ENCODE measurements at places on chromosomes 12 and 14.

DNA sequence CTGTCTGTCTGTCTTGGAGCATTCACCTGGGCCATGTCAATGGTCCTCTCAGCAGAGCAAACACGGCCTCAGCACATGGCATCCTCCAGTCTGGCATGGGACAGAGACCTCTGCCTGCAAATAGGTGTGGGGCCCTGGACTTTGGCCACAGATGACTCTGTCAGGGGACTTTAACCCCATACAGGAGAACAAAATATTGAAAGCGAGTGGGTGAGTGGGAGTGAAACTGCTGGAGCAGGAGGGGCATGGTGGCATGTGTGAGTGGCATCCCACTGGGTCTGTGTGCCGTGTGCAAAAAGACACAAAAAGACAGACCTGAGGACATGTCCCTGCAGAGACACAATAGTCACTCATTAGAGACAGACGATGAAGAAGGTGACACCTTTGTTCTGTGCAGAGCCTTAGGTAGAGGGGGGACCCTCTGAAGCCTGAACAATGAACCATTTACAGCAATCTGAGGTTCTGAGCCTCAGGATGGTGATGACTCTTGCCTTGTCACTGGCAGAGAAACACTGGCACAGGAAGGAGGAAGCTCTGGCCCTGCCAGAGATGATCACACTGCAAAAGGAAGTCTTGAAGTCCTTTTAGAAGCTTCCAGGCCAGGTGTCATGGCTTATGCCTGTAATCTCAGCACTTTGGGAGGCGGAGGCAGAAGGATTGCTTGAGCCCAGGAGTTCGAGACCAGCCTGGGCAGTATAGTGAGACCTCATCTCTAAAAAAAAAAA lies 7.5 kb downstream of the LAG3 start:
- DNase-seq, result no peak

- no peak for DNase-seq
Observed at GRCh38 chr14:75230140-75230792, 48.4 kb upstream of the FOS start.

DNA sequence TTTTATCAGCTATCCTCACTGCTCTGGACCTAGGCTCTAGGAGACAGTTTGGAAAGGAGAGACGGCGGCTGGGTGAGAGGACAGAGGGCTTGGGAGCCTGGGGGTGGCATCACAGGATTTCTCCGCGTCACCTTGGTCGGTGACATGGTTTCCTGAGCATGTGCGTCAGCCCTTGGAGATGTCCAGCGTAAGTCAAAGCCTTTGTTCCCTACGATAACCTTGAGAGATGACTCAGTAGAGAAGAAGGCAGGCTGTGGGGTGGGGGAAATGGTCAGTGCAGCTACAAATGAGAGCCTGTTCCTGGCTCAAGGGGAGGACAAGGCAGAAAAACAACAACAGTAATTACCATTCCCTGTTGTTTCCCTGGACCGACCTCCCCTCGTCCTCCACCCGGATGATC lies 90.2 kb upstream of the TBX3 start:
- no peak for DNase-seq

GRCh38 chr12:109440851-109441490 lies 36.1 kb downstream of the KCTD10 start:
- DNase-seq, result no peak

DNA sequence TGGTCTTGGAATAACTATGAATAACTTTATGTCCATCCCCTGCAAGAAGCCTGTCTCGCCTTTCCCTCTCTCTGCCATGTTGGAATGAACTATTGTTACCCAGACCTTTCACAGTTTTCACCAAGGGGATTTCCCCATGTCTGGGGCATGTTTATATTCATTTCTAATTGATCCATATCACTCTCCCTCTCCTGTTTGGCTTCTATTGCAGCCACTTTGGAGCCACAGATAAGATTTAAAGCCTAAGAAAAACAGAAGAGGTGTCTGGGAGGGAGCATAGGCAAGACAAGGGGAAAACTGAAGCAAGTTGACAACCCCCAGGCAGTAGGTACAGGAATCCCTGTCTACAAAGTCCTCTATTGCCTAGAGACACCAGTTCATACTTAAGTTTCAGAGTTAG lies 41.0 kb upstream of the FOXJ2 start:
- no peak for DNase-seq
